ENCODE measurements at places on chromosomes 1 and 21. TPM values are rescaled to one million over a fixed set of nuclear protein-coding genes. Genes with fewer than 3 reads are reported as not detected.
A peak's percentile ranks its signal among the peaks of the same experiment; 100 is the strongest.

The CHRM3 gene
- 6.0 TPM for total RNA-seq

The OR2T33 gene
- total RNA-seq = not detected

The OR2M5 gene
- total RNA-seq = not detected

The OR6P1 gene
- total RNA-seq = not detected

The FHL3 gene
- total RNA-seq = 16.9 TPM

DNA sequence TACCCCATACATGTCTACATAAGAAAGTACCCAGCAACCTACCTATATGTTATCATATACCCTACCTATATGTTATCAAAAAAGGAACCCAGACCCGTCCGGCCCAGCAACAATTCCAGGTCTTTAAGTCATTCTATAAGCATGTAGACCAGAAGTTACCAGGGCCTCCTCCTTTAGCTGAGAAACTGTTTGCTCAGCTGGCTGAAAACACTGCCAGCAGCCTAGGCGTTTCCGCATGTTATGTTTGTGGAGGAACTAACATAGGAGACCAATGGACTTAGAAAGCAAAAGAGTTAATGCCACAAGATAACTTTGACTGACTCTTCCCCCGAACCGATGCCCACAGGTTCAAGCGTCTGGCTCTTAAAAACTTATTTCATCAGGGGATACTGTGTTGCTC, 7.1 kb upstream of the ZNF678 start:
- no peak for DNase-seq
- H3K36me3 ChIP-seq = no peaks in the 10 kb centered on the region
- no peak overlapping the region for H3K27ac ChIP-seq
- peaks cover 33% of the 10 kb centered on the region for H3K27me3 ChIP-seq

DNA sequence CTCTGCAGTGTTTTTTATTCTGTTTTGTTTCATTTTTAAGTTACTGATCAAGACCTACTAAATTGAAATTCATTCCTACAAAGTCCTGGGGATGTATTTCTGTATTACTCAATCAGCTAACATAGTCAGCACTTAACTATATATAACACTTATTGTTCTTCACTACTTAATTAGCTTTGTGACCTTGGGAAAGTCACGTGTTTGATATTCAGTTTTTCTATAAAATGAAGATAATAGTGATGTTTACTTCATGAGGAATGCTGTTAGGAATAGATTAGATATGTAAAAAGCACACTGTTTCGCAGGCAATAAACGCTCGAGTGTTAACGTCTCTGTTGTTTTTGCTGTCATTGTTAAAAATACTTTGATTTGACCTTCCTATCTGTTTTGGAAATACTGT, 44.6 kb downstream of the CTTNBP2NL start:
- H3K27ac ChIP-seq = peak overlapping the region; percentile 1
- peaks cover 52% of the 10 kb centered on the region for H3K4me1 ChIP-seq
- no peak for DNase-seq
- no peaks in the 10 kb centered on the region for H3K36me3 ChIP-seq

DNA sequence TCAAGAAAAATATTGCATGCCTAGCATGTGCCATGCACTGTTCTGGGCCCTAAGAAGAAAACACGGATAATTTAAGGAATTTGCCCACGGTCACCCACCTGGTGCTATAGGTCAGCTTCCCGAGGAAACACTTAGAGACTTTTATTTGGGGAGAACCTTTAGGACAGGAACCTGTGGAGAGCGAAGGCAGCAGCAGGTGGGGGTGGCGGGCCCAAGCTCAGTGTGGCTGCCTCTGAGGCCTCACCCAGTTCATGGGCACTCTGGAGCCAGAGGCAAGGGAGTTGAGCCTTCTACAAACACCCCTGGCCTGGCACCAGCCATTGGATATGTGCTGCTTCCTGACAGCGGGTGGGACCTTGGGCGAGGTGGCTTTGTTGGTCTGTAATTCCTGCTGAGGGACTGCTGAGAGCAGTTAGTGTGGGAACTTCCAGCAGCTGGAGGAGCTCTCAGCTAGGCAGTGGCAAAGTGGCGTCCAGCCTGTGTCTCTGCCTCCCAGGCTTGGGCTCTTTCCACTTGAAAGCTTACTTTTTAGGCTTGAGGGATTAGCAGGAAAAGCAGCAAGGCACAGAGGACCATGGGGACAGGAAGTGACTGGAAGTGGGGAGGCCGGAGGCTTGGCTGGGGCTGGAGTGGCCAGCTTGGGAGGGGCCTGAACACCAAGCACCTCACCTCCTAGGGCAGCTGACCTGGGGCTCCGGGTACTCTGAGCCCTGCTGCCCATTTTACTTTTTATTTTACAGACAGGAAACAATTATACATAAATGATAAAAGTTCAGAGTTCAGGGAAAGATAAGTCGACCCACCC, 19.1 kb downstream of the MRPL37 start:
- H3K4me1 ChIP-seq = peaks cover 26% of the 10 kb centered on the region
- peak overlapping the region; percentile 64 for H3K27ac ChIP-seq
- DNase-seq = no peak
- H3K36me3 ChIP-seq = peaks cover 60% of the 10 kb centered on the region

DNA sequence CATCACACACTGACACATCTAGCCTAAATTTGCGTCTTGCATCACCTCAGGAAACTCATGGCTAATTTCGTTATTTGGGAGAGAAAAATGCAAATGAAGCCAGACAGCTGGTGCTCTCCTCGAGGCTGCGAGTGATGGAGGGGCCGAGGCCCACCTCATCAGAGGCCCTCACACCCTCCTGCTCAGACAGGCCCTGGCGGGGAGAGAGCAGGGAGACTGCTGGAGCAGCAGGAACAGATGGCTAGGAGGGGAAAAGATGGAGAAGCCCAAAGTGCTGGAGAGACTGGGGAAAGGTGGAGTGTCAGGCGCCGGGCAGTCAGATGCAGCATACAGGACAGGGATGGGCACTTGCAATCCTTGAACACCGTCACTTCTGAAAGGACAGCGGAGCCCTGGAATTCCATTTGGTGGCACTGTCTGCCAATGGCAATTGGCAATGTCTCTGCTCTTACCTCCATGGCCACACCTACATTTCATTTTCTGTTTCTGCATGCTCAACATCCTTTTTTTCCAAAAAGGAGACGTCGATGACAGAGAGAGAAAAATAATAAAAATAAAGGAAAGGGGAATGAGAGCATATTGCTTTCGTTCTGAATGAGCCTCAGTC, 286.2 kb downstream of the SPATA17 start:
- no peak for DNase-seq
- no peaks in the 10 kb centered on the region for H3K36me3 ChIP-seq
- H3K4me3 ChIP-seq = no peak overlapping the region
- H3K27me3 ChIP-seq = no peaks in the 10 kb centered on the region
- H3K4me1 ChIP-seq = no peaks in the 10 kb centered on the region

- no peaks in the 10 kb centered on the region for H3K4me1 ChIP-seq
- no peaks in the 10 kb centered on the region for H3K36me3 ChIP-seq
- H3K4me3 ChIP-seq = peak overlapping the region; percentile 3
- no peak overlapping the region for H3K27ac ChIP-seq
- DNase-seq = peak; percentile 63
- H3K27me3 ChIP-seq = no peaks in the 10 kb centered on the region
Observed at GRCh38 chr21:29155118-29155932, 24.9 kb downstream of the MAP3K7CL start.

- H3K27ac ChIP-seq = no peak overlapping the region
- DNase-seq = no peak
- H3K36me3 ChIP-seq = no peaks in the 10 kb centered on the region
Observed at GRCh38 chr1:169610108-169610507, 19.8 kb downstream of the SELP start.

GRCh38 chr1:99771513-99771918, 5.1 kb upstream of the FRRS1 start:
- no peak overlapping the region for H3K27ac ChIP-seq
- H3K36me3 ChIP-seq = no peaks in the 10 kb centered on the region
- H3K27me3 ChIP-seq = no peaks in the 10 kb centered on the region

DNA sequence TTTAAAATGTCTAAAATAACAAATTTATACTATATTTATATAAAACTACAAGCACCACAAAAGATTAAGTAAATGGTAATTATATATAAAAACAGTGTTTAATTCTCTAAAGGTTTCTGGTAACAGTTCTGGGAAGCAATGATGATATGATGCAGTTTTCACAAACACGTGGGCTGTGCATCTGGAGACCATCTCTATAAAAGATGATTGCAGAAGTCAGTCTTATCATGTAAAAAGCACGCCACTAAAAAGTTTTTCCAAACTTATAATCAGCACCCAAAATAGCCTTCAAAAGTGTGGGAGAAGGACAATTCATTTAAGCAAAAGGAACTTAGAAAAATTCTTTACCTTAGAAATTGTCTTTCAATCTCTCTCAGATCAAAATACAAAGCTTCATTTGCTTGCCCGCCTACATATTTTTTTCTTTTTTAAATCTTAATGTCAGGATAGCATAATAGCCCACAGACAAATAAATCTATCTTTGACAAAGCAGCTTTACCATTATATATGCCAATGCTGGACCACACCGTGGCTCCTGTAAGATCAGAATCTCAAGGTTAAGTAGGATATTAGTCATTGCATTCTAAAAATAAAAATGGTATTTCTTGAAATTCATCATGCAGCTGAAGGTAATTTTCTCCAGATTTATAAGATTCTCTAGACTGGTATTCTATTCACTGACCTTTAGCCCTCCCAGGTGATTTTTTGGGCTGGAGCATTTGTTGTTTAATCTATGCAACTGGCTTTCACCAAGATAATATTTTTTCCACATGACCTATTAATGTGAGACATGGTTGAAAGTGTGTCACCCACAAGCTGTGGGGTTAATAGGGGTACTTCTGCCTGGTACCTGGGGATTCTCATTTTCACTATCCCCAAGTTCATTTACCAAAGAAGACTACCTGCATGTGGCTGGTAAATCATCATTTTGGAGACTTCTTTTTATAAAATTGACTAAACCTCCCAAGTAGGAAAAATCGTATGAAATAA, 189.6 kb upstream of the ST6GALNAC5 start:
- no peaks in the 10 kb centered on the region for H3K4me1 ChIP-seq
- no peak for DNase-seq
- H3K27ac ChIP-seq = no peak overlapping the region

DNA sequence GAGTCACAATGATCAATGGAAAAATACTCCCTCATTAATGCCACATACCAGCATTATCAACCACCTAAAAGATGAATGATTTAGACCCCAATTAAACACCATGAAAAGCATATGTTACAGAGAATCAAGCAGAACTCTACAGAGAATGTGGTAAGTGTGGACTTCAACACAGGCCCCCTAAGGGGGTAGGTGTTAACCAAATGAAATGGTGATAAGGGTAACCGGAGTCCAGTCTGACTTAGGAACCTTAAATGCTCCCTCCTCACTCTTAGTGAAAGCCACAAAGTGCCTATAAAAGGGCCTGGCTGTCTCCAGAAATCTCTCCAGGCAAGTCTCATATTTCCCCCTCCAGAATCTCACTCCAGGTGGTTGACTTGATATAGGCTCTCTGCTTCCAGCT, 149.2 kb upstream of the FOXD3 start:
- no peaks in the 10 kb centered on the region for H3K27me3 ChIP-seq
- no peak for DNase-seq
- no peaks in the 10 kb centered on the region for H3K4me1 ChIP-seq

GRCh38 chr1:16249596-16250241, 12.7 kb upstream of the CPLANE2 start:
- no peak for DNase-seq
- peaks cover 64% of the 10 kb centered on the region for H3K36me3 ChIP-seq
- H3K27me3 ChIP-seq = no peaks in the 10 kb centered on the region
- peak overlapping the region; percentile 59 for H3K27ac ChIP-seq
- no peak overlapping the region for H3K4me3 ChIP-seq

All from lower lobe of right lung (tissue), 2 donors.